ENCODE measurements at places on chromosomes 12 and 14.

- DNase-seq = no peak
Observed at GRCh38 chr12:14779834-14780233, 23.4 kb downstream of the WBP11 start.

DNA sequence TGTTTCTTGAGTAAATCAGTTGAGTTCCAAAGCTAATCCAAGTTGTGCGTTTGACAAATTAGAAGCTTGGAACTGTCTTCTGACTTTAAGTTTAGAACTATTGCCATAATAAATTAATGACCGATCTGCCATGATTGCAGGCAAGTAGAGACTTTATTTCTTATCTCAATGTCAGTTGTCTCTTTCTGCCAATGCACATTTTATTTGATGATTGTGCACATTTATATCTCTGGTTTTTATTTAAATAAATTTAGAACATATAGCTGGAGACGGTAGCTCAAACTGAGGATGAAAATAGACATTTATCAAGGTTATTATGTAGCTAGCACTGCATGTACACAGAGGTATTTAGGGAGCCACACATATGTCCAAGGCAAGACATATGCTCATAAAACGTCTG lies 34.1 kb downstream of the SLCO1B1 start:
- DNase-seq = no peak

DNA sequence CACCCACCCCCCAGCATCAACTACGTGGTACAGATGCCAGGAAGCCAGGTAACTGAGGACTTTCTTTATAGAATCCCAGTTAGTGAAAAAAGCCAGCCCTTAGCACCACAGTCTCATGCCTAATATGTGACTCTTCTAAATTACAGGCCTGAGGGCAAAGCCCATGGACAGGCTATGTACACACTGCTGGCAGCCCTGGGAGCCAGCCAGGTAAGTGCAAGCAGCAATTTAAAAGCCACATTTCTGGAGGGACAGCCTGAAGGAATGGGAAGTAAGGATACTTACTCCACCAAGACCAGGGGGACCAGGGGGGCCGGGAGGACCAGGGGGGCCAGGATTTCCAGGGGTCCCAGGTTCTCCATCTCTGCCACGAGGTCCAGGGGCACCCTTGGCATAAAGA lies 7.0 kb downstream of the COL2A1 start:
- no peak for DNase-seq

GRCh38 chr14:34966413-34966812 lies 16.4 kb upstream of the SRP54 start:
- no peak for DNase-seq
